NCI-H82 (cell line): ENCODE measurements at places on chromosomes 7 and 10.
A peak's percentile ranks its signal among the peaks of the same experiment; 100 is the strongest.

- peak; percentile 42 for DNase-seq
Measured at GRCh38 chr7:34487391-34488115, 170.5 kb upstream of the NPSR1 start.

GRCh38 chr10:103740611-103741010, 114.8 kb downstream of the SH3PXD2A start:
- DNase-seq = no peak

DNA sequence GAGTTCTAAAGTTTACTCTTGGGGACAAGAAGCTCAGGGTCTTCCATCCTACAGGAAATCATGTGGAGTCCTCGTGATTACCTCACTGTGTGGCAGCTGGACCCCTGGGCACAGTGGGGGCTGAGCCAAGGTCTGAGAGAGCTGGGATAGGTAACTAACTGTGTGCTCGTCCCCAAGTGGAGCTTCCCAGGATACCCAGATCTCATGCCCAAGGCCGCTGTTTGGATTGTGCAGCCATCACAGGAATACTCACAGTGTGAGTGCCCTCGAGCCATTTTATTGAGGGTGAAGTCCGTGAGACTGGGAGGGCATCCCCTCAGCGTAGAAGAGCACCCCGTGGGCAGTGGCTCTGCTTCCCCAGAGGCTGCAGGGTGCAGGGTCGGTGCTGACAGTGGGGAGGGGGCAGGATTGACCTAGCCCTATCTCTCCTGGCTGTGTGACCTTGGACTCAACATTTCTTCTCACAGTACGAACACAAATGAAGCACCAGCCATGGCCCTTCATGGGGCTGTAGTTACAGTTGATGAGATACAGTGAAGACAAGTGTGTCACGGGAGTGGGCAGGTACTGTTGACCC, 69.6 kb upstream of the LEP start:
- DNase-seq = no peak

DNA sequence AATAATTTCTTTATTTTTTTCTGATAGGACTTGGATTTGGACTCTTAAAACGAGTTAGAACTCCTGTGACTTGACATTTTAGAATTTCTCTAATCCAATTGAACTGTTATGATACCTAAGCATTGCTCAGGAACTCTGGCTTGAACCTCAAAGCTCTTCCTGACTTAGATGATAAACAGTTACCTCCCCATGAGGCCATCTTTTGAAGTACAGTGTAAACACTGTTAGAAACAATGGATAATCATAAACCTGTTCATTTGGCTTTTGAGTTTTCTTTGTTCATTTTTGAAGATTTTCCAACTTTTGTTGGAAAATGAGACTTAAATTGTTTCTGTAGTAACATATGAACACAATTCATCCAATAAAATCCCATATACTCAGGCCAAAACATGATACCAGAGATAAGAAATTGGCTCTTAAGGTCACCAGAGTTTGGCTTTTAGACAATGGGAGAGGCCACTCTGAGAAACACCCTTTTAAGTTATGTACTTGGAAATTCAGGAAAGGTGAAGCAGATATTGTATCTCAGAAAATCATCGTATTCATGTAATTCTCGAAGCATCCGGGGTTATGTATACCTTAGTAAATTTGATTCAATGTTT, 59.6 kb downstream of the RUNDC3B start:
- no peak for DNase-seq

DNA sequence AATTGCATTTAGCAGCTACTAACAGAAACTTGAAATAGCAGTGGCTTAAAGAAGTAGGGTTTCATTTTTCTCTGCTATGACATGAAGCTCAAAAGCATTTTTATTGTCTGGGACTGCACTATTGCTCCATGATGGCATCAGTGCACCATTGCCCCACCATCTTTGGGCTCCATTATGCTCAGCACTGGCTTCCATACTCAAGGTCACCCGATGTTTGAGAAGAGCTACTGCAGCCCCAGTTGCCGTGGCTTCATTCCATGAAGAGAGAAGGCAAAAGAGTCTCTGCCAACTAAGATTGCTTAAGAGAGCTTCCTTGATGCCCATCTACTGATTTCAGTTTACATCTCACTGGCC, 192.2 kb upstream of the LRGUK start:
- no peak for DNase-seq

GRCh38 chr10:12709521-12709963, 292.0 kb downstream of the CCDC3 start:
- peak; percentile 35 for DNase-seq

- no peak for DNase-seq
Measured at GRCh38 chr7:16515785-16516685, 10.6 kb upstream of the LRRC72 start.

GRCh38 chr7:29806208-29806994, at the start of gene WIPF3:
WIPF3 (plus strand) TSS chr7:29806508; CDS start chr7:29834725, 28,217 bp downstream.
- DNase-seq = peak; percentile 48

DNA sequence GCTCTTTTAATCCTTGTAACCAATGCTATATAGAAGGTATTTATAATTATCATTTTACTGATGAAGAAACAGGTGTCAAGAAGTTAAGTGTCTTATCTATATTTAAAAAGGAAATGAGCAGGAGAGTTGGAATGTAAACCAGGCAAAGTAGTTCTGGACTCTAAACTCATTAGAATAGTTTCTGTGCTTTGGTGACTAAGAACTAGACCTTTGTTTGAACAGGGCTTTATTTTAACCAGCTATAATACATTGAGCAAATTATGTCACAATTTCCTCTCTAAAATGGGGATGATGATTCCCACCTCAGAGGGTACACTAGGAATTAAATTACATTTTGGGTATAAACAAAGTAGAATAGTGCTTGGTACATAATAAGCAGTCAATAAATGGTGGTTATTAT, 236.0 kb downstream of the MAGI2 start:
- no peak for DNase-seq
